ENCODE measurements at places on chromosomes 13 and 19. TPM values are rescaled to one million over a fixed set of nuclear protein-coding genes. Genes with fewer than 3 reads are reported as not detected.

DNA sequence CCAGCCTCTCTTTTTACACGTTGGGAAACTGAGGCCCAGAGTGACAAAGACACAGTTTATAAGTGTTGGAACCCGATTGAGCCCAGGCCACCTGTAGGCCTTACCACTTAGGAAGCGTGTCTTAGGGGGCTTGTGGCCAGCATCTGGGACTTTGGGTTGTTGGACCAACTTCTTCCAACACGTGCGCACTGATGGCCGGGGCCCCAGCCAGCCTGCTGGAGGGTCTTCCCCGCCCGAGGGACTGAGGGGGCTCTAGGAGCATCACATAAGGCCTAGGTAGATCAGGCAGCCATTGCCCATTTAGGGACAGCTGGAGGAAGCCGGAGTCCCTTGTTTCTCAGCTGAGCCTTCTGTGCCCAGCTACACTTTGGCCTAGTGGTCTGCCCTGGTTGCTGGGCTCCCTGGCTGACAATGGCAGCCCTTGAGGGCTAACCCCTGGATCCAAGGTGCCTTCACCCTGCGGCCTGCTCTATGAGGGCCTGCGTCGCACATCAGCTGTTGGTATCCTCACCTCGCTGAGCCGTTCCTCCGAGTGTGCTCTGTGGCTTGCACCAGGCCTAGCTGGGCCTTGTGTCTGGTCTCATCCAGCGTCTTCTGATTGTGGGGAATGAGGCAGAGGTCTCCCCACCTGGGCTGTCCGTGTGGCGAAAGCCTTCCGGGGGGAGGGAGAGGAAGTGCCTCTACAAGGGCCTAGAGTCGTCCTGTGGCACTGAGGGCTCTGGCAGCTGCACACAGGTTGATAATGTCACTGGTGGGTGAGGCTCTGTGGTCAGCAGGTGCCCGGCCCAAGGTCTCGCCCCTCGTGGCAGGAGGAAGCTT lies 1.2 kb downstream of the RAB11B start:
- no peaks in the 10 kb centered on the region for H3K27me3 ChIP-seq
- peak; percentile 65 for DNase-seq
- H3K36me3 ChIP-seq = no peaks in the 10 kb centered on the region
- peak overlapping the region; percentile 56 for H3K27ac ChIP-seq

SULT2B1 gene
- total RNA-seq = 20.4 TPM

RAX2 gene
- total RNA-seq = not detected

DNA sequence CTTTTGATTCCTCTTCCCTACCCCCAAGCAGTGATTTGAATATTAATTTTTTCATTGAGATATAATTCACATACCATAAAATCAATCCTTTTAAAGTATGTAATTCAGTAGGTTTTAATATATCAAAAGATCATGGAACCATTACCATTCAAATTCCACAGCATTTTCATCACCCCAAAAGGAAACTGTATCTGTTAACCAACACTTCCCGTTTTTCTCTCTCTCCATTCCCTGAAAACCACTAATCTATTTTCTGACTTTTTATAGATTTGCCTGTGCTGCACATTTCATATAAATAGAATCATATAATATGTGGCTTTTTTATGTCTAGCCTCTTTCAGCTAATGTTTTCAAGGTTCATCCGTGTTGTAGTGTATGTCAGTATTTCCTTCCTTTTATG lies 107.1 kb downstream of the PAN3 start:
- DNase-seq = no peak
- H3K27me3 ChIP-seq = no peaks in the 10 kb centered on the region
- H3K36me3 ChIP-seq = peaks cover 25% of the 10 kb centered on the region
- no peak overlapping the region for H3K4me3 ChIP-seq
- no peak overlapping the region for H3K27ac ChIP-seq

HSPB6 gene
- total RNA-seq = 41.3 TPM

- no peaks in the 10 kb centered on the region for H3K4me1 ChIP-seq
- no peak for DNase-seq
- no peak overlapping the region for H3K4me3 ChIP-seq
- no peak overlapping the region for H3K27ac ChIP-seq
- H3K27me3 ChIP-seq = no peaks in the 10 kb centered on the region
Measured at GRCh38 chr19:23802290-23802689, 43.6 kb upstream of the ZNF681 start.

DNA sequence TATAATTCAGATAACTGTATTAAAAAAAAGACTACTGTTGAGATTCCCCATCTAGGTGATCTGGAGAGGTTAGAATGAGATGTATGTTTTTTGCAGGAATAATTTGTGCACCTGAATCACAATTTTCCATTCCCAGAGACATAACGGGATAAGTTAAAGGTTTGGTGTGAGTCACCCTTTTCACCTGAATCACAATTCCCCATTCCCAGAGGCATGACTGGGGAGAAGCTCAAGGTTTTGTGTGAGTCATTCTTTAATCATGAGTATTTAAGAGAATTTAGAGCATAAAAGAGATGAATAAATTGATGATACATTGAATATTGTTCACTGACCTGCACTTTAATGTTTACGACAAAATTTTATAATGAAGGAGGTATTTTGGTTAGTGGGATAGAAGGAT lies 9.0 kb downstream of the OR7A5 start:
- peaks cover 12% of the 10 kb centered on the region for H3K27me3 ChIP-seq
- no peak for DNase-seq
- H3K4me3 ChIP-seq = no peak overlapping the region
- H3K36me3 ChIP-seq = no peaks in the 10 kb centered on the region

GRCh38 chr19:55391191-55391670 lies 5.5 kb downstream of the RPL28 start:
- H3K27ac ChIP-seq = no peak overlapping the region
- peaks cover 43% of the 10 kb centered on the region for H3K36me3 ChIP-seq
- H3K27me3 ChIP-seq = no peaks in the 10 kb centered on the region
- no peak overlapping the region for H3K4me3 ChIP-seq
- no peak for DNase-seq

GRCh38 chr13:71828117-71828516 lies 38.9 kb downstream of the DACH1 start:
- no peaks in the 10 kb centered on the region for H3K4me1 ChIP-seq
- H3K27ac ChIP-seq = no peak overlapping the region
- H3K27me3 ChIP-seq = no peaks in the 10 kb centered on the region
- no peak for DNase-seq
- no peaks in the 10 kb centered on the region for H3K36me3 ChIP-seq

Measured in upper lobe of right lung (tissue), 1 donor.